ENCODE measurements at places on chromosomes 2 and 18.

GRCh38 chr18:57445488-57446319 is 10.5 kb downstream of the ONECUT2 start:
- DNase-seq = no peak

- DNase-seq = no peak
Observed at GRCh38 chr2:75074228-75074627, 115.8 kb downstream of the POLE4 start.

- DNase-seq = no peak
Observed at GRCh38 chr2:101132202-101132601, 19.0 kb downstream of the TBC1D8 start.

DNA sequence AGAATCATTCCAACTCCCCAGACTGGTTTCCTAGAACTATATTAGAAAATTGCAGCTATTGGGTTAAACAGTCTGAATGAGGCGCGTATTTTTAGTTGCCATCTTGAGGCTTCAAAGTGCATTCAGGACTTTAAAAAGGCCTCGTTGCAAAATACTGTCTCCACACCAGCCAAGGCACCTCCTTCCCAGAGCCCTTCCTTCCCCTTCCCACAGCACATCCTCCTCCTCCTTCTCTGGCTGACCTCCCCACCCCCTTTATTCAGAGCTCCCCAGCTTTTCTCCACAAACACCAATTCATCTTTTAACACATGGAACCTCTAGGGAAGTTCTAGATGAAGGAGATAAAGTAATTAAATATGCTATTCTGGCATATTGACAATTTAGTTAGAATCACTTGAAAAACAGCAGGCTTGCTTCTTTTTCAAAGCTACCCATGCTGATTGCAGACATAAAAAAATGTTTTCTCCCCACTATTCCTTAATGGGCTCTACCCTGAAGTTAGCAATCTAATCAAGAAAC is 90.3 kb downstream of the RTP5 start:
- DNase-seq = no peak

- DNase-seq = no peak
Observed at GRCh38 chr2:9405636-9406035, 17.7 kb downstream of the ITGB1BP1 start.

- no peak for DNase-seq
Observed at GRCh38 chr18:79950515-79951341, 725 bp downstream of the SLC66A2 start.

GRCh38 chr2:12010059-12010458 is 263.6 kb downstream of the LPIN1 start:
- no peak for DNase-seq

DNA sequence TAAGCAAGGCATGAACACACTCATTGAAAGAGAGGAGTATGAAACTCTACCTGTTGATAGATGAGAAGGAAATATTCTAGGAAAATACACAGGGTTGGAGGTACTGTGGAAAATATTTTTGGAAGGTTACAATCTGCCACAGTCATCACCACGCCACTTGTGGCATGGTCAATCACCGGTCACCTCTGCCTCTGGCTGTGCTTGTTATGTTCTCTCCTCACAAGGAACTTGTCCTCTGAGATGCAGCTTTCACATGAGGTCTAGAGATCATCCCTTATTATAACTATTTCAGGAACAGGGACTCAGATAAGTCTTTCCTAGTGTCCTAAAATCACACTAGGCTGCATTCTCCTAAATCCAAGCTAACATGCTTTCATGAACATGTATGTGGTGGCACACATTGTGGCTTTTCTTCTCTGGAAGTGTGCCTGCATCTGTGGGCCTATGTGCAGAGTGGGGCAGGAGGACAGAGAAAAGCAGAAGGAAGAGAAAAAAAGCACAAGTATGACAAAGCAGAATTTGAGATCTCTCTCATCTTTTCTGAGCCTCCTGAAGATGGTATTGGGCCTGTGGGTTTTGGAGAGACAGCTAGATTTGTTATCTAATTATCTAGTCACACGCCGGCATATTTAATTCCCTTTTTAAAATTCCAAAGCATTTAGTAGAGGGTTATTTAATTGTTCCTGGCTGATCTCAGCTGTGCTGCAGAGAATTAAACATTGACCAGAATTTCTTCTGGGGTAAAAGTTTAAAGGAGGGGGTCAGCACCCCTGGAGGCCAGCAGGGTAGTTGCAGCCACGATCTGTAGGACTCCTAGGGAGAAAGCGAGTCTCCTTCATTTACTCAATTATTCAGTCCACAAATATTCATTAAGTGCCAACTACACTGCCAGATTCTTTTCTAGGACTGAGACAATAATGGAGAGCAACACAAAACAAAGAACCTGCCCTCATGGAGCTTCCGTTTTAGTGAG is 294.6 kb downstream of the RDH14 start:
- DNase-seq = no peak

DNA sequence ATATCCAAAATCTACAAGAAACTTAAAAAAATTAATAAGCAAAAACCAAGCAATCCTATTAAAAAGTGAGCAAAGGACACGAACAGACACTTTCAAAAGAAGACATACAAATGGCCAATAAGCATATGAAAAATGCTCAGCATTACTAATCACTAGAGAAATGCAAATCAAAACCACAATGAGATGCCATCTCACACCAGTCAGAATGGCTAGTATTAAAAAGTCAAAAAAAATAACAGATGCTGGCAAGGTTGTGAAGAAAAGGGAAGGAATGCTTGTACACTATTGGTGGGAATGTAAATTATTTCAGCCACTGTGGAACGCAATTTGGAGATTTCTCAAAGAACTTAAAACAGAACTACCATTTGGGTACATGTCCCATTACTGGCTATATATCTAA is 128.8 kb upstream of the SESTD1 start:
- DNase-seq = no peak

DNA sequence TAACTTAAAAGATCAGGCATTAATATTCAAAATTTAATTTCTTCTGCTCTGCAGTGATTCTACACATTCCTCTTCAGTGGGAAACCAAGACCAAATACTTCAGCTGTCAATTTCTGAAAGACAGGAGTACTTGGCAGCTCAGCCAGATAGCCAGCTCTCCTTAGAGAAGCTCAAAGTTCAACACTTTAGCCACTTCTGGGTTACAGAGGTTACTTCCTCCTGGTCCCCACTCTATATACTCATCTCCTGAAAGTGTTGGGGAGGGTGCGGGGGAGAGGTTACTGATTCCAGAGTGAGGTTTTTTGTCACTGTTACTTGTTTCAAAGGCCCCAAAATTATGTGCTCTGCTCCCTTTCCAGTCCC is 4.1 kb downstream of the CYTIP start:
- no peak for DNase-seq

Data from forelimb muscle (tissue), 1 donor.